ENCODE measurements at places on chromosomes 12 and 14.

DNA sequence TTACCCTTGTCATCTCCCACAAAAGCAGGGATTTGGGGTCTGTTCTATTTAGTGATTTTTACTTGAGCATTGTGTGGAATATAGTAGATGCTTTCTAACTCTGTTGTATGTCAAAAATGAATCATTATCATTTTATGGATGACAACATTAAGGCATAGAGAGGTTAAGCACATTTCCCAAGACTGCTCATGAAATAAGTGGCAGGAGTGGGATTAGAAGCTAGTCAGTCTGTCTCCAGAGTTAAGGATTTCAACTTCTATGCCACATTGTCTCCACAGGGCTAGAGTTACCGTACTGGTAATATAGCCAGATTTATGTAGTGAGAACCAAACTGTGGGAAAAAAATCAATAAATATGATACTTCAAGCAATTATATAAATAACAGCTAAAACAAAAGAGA, 170.6 kb upstream of the DCN start:
- DNase-seq, result no peak

DNA sequence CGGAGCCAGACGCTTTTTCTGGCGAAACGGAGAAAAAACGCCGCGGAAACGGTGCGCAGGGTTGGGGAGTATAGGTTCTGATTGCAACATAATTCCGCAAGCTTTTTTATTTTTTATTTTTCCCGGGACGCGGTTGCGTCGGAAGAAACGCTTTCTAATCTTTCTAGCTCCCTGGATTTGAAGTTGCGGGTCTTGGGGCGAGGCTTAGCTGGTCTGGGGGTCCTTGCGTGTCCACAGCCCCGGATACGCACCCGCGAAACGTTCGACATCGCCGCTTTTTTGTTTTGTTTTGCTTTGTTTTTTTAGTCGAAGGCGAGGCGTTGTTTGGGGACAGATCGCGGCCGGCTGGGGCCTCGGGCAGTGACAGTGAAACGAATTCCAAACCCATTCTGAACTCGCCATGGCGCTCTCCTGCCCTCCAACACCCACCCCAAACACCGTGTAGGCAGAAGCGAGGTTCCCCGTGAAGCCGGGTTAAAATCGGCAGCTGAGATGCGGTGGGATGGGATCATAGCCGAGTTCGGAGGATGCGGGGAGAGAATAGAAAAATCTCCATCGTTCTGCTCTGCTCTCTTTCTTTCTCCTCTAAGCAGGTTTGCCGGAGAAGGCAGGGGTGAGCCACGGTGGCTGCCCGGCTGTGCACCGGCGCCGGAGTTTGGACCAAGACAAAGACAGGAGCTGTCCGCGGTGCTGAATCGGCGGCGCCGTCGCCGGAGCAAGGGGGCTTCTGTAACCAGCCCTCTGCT, 8.1 kb upstream of the LHX5 start:
- no peak for DNase-seq

- no peak for DNase-seq
Measured at GRCh38 chr14:65940056-65940735, 527.7 kb downstream of the FUT8 start.

DNA sequence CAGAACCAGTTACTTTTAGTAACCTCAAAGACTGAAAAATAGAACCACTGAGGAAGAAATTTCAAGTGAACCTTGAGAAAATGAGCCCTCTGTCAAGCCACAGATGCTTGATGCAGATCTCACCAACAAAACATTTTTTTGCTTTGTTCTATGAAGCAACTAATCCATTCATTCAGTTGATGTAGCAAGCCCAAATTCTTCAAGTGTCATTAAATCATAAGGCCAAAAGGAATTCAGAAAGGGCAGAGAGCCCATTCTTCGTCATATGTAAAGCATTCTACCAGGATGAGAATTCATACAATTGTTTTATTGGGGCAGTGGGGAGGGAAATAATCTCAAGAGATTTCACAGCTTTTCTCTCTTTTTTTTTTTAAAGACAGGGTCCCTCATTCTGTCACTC, 218.0 kb upstream of the RGS6 start:
- no peak for DNase-seq

DNA sequence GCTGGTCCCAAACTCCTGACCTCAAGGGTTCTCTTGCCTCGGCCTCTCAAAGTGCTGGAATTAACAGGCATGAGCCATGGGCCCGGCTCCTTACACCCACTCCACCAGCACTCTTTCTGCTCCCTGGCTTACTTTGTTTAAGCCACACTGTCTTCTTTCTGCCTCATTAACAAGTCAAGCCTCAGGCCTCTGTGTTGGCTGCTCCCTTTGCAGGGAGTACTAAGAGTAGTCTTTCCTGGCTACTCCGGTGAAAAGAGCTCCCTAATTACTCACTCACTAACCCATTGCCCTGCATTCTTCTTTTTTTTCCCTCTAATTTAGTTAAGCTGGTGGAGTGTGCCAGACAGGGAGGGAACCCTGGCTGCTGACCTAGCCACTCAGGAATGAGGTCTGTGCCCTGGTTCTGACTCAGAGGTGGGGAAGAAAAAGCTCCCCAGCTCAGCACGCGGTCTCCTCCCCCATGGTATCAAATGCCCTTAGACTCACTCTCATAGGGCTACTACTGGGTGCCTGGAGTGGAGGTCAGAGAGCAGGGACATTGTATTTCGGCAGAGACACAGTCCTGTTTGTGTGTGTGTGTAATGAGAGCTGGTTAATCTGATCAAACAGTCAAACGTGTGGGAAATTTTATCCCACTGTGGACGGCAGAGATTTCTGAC, 19.8 kb downstream of the GALNT6 start:
- DNase-seq, result peak; percentile 88

- DNase-seq, result peak; percentile 69
Measured at GRCh38 chr12:64221651-64222008, 466 bp downstream of the KICS2 start.

GRCh38 chr12:27905285-27906126, 67.0 kb downstream of the PTHLH start:
- DNase-seq, result no peak

DNA sequence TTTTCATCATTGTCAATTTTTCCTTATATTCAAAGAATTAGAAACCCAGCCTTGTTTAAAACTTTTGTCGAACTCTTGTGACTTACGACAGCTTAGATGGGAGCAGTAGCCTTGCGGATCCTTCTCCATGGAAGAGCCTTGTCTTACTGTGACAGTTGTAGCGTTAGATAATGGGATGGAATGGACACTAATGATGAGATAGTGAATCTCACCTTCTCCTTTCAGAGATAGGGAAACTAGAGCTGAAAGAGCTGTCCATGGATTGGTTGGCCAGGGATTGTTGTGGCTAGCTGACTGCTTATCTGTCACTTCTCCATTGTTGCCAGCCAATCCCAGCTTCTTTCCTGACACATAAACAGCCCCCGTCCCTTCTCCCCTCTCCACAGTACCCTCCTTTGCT, 59.4 kb downstream of the BHLHE41 start:
- no peak for DNase-seq

DNA sequence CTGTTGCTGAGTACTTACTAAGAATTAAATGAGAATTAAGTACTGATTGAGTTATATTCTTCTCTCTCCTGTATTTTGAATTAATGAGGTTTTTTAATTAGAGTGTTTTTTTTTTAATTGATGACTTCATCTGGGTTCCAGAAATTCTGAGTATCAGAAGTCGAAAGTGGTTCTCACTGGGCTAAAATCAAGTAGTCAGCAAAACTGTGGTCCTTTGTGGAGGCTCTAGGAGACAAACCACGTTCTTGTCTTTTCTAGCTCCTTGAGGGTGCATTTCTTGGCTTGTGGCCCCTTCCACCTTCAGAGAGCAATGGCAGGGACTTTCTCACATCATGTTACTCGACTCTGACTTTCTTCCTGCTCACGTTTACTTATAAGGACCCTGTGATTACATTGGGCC, 8.1 kb upstream of the DYRK4 start:
- no peak for DNase-seq

GRCh38 chr12:49808686-49809380, 19.4 kb downstream of the NCKAP5L start:
- no peak for DNase-seq

DNA sequence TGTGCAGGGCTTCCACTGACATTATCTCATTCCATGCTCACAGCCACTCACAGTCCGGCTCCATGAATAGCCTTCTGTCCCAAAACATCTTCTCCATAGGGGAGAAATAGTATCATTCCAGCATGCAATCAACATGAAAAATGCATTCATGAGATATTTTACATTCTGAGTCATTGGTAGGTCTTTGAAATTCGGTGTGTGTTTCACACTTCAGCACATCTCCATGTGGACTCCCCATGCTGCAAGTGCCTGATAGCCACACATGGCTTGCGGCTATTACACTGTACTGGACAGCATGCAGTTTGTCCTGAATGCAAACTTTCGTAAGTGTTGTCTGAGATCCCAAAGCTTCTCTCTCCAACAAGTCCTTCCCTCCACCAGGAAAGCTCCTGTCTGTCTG, 449.3 kb downstream of the MED13L start:
- DNase-seq, result no peak

- no peak for DNase-seq
Measured at GRCh38 chr12:64767495-64767894, 8.3 kb upstream of the GNS start.

DNA sequence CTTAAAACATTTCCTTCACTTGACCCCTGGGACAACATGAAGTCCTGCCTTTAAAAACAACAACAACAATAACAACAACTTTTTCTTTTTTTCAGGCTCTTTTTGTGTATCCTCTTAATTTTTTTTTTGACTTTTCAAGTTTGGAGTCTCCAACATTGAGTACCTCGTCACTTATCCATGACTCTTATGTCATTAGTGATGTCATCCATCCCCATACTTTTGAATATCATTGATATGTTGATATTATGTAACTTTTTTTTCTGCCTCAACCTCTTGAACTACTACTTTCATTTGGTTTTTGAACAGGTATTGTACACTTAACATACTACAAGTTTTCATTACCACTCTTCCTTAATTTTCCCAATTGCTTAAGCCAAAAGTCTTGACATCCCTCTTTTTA, 143.0 kb upstream of the ATXN7L3B start:
- no peak for DNase-seq

GRCh38 chr12:18145924-18146323, 55.9 kb upstream of the RERGL start:
- no peak for DNase-seq

DNA sequence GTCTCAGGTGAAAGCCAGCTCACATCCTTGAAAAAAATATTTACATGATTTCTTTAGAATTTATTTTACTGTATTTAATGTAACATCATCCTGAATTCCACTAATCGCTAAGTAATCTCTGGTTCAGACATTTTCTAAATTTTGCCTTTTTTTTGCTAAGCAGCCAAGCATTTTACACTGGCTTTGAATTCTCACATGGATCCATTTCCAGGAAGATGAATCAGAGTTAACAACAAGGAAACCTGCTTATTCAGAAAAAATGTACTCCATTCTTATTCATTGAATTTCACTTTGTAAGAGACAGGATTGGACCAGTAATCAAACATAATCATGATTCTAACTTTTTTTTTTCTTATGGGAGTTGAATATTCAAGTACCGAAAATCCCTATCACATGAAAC, 1785.1 kb upstream of the FLRT2 start:
- DNase-seq, result no peak

DNA sequence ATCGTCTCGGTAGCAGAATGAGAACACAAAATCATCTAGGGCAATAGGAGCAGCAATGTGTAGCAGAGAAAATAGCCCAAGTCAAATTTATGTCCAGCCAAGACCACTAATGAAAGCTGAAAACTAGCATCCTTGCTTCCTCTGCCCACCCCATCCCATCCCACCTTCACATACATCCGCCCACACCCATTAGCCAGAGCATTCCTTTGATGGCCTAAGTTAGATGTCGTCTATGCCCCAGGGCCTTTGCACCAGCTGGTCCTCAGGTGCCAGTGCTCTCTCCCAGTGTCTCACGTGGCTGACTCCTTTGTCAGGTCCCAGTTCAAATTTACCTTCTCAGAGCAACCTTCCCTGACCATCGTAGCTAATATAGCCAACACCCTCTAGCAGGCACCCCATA, 17.8 kb upstream of the PPP2R5C start:
- DNase-seq, result no peak

- no peak for DNase-seq
Measured at GRCh38 chr12:114846771-114847170, 162.8 kb upstream of the TBX3 start.

DNA sequence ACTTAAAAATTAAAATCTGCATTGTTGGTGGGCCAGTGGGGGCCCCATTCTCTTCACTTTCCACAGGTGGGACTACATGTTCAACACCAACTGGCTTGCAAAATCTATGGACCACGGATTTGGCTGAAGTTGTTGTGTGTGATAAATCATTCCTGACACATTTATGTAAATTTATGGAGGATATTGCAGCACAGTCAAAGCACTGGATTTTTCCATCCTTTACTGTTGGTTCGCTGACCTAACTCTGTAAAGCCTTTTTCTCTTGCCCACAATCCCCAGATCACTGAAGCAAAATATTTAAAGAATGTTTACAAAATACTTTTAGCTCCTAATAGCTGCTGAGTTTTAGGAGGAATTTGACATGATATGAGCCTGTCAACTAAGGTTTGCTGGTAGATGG, 219.7 kb upstream of the PRICKLE1 start:
- DNase-seq, result no peak

GRCh38 chr14:70601162-70601561, 707 bp upstream of the MED6 start:
- no peak for DNase-seq

GRCh38 chr12:49564686-49565405, 3.1 kb downstream of the MCRS1 start:
- DNase-seq, result no peak

DNA sequence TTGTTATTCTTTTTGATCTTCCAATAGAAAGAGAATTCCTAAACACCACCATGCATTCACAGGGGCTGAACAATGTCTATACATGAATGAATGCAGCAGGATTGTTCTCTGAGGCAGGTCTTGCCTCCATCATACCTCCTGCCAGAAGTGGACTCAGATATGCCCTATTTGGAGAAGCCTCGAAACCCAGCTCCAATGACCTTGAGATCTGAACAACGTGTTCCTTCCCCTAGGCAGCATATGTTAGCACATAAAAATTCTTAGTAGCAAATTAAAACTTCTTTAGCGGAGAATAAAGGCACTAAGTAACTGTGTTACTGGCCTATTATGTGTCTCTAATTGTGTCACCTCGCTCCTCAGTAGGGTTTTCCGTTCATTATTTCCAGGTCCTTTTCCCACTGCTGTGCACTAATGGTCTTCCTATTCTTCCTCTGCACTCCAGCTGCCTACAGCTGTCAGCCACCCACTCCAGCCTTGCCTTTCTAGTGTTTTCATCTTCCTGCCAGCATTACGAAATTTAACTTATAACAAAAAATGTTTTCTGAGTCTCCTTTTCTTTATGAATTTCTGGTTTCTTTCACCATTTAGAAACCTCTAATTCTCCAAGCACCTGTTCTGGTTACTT, 62.6 kb upstream of the IGF1 start:
- no peak for DNase-seq

DNA sequence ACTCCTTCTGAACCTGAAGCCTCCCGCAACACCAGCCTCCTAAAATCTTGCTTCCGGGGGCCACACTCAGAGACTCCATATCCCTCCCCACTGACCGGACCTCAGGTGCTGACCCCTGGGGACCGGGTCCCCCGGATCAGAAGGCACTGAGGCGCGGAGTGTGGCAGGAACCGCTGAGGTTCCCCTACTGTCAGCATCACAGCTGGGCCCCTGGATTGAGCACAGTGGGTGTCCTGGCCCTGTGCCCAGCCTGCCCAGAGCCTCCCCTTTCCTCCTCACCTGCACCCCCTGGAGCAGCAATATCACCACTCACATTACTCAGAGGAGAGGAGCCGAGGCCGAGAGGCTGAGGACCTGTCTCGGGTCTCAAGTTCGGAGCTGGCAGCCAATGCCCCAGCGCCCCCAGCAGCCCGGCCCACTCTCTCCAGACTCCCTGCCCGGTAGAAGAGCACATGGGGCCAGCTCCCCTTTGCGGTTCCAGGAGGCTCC, 101.2 kb upstream of the EIF5 start:
- DNase-seq, result no peak

- DNase-seq, result no peak
Measured at GRCh38 chr12:10716277-10716676, 6.8 kb downstream of the YBX3 start.

All from T1000 (cell line).